Left lung (tissue), 14 donors: ENCODE measurements at places on chromosomes 1 and 21. TPM values are rescaled to one million over a fixed set of nuclear protein-coding genes. Genes with fewer than 3 reads are reported as not detected.

The SHE gene
- 25.3 TPM for total RNA-seq

GRCh38 chr1:202711949-202712635 is 1.8 kb upstream of the SYT2 start:
- DNase-seq: no peak
- H3K27me3 ChIP-seq: peaks cover 98% of the 10 kb centered on the region
- H3K4me3 ChIP-seq: no peak overlapping the region
- H3K4me1 ChIP-seq: peaks cover 13% of the 10 kb centered on the region
- H3K36me3 ChIP-seq: no peaks in the 10 kb centered on the region
- H3K27ac ChIP-seq: no peak overlapping the region

The BSND gene
- total RNA-seq: not detected

GRCh38 chr1:23624440-23624839 is 65.1 kb upstream of the ID3 start:
- no peak overlapping the region for H3K27ac ChIP-seq
- peaks cover 27% of the 10 kb centered on the region for H3K27me3 ChIP-seq
- DNase-seq: no peak
- no peaks in the 10 kb centered on the region for H3K4me1 ChIP-seq
- H3K36me3 ChIP-seq: no peaks in the 10 kb centered on the region
- no peak overlapping the region for H3K4me3 ChIP-seq

DNA sequence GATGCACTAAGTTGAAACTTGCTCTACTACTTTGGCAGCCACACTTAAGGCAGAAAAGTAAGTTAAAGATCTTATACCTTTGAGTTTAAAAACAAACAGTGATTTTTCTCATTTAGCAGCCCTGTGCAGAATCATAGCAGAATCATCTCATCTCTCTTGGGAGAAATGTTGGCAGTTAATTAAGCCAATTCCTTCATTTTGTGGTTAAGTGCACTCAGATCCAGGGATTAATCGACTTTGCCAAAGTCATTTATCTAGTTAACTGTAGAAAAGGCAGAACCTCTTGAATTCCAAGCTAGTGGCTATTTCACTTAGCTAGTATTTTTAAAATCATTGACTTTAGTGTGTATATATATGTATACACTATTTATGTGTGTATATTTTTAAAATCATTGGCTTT is 125.0 kb downstream of the GPR52 start:
- H3K27me3 ChIP-seq: no peaks in the 10 kb centered on the region
- H3K36me3 ChIP-seq: no peaks in the 10 kb centered on the region
- no peaks in the 10 kb centered on the region for H3K4me1 ChIP-seq
- no peak overlapping the region for H3K27ac ChIP-seq
- no peak overlapping the region for H3K4me3 ChIP-seq

The OR2T6 gene
- total RNA-seq: not detected
